BJ (cell line): ENCODE measurements at places on chromosomes 6 and 20. TPM values are rescaled to one million over a fixed set of nuclear protein-coding genes. Genes with fewer than 3 reads are reported as not detected.

PDYN gene
- polyA plus RNA-seq = not detected in 2 replicates

CCR6 gene
- polyA plus RNA-seq = not detected in 2 replicates

PLCB4 gene
- 8.8 and 19.0 TPM in 2 replicates for polyA plus RNA-seq

MACROD2 gene
- 0.47 and 1.3 TPM in 2 replicates for polyA plus RNA-seq

BNIP5 gene
- not detected in 2 replicates for polyA plus RNA-seq
